ENCODE measurements at places on chromosomes 12 and 14.
A peak's percentile ranks its signal among the peaks of the same experiment; 100 is the strongest.

GRCh38 chr14:77375973-77376770 is 722 bp downstream of the TMED8 start:
- no peak for DNase-seq

DNA sequence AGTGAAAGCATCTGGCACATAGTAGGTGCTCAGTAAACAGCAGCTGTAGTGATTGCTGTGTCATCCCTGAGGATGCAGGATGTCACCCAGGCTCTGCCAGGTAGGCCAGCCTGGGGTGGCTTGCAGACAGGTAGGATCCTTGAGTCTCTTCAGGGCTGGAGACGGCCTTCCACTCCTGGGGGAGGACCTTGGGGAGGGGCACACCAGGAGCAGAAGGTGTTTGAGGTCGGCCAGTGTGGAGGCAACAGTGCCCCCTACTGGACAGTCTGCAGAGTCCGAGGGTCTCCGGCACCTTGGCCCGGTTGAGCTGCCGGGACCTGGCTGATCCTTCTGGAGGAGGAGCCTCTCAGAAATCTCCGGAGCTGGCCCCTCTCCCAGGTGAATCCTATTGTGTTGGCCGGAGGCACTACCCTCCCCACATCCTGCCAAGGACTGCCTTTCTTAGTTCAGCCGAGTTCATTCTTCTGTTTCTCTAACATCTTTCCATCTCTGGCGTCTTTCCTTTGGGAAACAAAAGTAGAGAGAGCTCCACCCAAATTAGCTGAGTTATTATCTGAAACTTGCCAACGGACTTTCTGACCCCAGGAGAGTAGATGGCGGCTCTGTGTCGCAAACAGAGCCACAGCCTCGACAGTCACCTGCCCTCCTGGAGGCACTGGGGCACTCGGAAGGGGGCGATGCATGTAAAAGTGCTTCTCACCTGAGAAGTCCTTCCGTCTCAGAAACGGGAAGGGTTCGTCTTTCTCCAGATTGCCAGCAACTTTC is 41.8 kb upstream of the CLMN start:
- no peak for DNase-seq

DNA sequence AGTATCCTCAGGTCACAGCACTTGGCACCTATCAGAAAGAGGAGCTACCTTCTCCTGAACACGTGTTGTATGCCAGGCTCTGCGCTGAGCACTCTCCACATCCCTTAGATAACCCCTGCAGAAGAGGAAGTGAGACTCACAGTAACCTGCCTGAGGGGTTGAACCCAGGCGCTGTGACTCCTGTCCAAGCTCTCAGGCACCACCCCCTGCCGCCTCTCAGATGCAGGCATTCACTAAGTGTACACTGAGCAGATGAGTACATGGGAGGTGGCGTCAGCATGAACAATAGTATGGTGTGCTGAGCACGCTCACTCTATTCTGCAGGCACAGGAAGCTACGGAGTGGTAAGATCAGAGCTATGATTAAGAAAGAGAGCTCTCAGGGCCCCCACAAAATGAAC is 21.0 kb upstream of the RIC8B start:
- peak; percentile 51 for DNase-seq

DNA sequence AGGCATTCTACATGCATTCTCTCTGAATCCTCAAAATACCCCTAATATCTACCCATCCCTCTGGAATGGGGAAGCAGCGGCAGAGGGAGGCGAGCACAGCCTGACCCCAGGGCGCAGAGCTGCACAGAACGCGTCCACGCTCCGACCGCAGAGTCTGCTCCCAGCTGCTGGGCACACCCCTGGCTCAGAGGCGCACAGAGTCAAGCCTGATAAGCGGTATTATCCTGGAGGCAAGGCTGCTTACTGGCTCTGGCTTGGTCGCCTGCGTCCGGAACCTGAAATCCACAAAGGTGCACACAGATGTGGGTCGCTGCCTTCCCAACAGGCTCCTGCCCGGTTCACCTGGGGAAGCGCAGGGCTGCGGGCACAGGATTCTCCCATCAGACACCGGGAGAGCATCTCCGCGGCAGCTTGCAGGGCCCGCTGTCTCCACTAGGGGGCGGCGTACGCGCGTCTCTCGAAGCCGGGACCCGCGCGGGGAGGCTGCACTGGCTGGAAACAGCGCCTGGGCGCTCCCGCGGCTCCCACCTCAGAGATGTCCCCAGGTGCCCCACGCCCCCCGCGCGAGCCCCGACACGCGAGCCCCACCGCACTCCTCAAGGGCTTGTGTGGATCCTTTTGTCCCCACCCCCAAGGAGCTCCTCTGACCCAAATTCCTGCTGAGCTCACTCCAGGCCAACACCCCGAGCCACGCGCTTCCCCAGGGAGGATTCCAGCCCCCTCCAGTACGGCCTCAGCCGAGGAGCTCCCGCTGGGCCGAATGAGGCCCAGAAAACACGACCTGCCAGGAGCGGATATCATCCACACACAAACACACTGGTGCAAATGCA is 120.1 kb upstream of the FZD10 start:
- DNase-seq: peak; percentile 2

DNA sequence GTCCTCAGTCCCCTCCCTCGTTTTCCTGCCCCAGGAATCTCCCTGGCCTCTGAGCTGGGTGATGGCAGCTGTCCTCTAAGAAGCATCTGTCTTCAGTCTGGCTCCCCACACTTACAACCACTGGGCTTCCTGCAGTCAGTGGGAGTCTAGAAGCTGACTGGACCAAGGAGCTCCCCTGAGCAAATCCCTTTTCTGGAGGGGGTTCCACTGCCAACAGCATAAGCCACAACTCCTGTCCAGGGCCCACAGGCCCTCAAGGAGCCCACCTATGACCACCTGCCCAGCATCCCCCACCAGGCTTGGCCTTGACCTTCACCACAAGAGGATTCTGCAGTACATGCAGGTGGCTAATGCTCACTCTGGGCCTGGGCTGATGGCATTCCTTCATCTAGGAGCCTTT is 4.1 kb downstream of the RDH16 start:
- no peak for DNase-seq

DNA sequence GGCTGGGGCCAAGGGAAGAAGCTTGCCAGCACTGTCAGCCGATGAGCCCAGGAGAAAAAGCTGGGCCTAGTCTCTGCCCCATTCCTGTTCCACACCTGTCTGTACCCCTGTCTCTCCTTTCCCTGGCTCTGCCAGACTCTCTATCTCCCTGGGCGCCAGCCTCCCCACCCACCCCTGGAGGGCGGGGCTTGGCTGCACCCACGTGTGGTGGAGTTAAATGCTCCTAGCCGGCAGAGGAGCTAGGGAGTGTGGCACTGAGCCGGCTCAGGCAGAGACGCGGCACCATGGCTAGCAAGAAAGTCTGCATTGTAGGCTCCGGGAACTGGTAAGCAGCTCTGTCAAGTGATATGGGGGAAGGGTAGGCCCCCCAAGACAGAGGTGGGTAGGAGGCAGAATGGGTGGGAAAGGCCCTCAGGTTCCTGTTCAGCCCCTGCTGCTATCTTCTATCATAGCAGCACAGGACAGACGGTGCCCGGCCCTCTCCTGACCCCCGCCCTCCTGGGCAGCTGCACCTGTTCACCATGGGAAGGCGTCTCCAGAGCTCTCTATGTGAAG is at the start of gene GPD1:
GPD1 (plus strand) TSS at position 242 of the 555 bp plus-strand sequence; CDS start at position 285, 43 bp downstream.
- DNase-seq: no peak

GRCh38 chr14:79631276-79631675 is 580.0 kb downstream of the DIO2 start:
- no peak for DNase-seq

DNA sequence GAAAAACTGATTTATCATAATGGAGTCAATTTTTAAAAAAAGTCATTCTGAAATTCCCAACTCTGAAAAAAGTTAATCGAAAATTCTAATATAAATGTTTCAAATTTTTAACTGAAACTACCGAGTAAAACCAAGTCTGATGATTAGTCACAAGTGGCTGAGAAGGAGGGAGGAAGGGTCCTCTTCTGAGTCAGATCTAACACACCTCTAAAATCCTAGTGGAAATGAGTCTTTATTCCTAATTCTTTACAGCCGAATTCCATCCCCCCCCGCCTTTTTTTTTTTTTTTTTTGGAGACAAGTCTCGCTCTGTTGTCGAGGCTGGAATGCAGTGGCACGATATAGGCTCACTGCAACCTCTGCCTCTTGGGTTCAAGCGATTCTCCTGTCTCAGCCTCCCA is 37.9 kb downstream of the RAD9B start:
- DNase-seq: no peak

DNA sequence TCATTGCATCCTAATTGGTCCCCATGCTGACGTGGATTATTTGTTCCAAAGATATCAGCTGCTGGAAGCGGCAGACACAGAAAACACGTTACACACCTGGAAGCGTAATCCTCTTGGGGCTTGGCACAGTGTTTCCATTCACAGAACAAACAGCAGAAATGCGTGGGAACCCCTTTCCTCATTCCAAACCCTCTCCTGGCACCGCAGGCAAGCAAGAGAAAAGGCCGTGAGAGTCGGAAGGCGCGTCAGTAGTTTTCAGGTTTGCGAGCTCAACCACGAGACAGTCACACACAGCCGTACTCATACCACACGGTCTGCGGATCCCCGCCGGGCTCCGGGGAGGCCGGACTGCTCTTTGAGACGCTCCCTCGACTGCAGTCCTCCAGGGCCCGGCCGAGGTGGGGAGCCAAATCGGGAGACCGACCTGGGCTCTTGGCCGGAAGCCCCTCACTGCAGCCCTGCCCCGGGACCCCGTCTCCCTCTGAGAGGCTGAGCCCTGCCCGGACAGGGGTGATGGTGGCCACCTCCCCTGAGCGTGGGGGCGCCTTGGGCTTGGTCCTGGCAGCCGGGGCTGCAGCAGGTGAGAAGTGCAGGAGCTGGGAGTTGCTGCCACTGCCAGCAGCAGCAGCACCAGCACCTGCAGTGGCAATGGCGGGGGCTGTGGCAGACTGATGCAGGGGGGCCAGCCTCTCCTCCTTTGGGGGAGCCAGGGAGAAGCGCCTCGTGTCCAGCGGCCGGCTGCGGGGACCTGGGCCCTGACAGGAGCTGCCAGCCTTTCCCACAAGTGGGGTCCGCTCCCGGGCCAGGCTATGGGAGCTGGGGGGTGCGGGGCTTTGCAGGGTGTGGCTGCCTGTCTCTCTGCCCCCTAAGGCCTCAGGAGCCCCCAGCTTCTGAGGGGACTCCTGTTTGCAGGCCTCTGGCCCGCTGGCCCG is 28.1 kb upstream of the GPR68 start:
- DNase-seq: no peak

DNA sequence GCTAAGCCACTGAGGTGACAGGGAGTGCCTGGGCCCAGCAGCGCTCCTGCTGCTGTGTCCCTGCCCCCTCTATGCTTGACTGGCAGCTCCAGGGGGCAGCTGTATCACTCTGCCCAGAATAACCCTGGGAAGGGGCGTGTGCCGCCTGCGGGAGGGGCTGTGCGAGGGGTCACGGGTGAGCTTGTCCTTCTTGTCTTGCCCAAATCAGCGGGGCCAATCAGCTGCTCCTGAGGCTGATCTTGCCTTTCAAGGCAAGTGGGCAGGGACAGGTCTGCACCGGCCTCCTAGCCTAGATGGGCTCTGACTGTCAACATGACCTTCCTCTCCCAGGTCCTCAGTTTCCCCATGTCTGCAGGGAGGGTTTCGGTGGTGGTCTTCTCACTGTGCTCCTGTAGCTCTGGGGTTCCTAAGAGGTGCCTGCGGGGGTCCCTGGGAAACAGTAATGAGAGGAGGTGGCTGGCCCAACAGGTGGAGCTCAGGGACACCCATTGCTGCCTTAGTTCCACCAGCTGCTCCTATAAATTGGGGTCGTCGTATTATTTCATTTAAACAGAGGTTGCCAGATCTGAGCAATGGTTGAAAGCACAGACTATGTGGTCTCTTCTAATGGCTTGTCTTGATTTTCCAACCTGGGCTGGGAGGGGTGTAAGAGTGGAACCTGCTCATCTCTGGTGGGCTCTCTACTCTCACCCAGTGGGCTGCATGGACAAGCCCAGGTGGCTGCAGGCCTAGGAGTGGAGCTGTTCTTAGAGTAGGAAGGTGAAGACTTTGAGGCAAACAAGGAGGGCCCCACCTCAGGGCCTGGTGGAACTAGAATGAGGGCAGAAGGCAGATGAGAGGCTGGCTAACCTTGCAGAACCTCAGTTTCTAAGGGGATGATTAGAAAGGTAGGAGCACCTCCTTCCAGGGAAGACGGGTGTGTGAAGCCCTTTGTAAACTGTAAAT is 11.7 kb downstream of the RTL1 start:
- no peak for DNase-seq

GRCh38 chr14:21229821-21230220 is 39.4 kb downstream of the HNRNPC start:
- DNase-seq: peak; percentile 63

GRCh38 chr12:125245581-125246557 is 180.6 kb downstream of the AACS start:
- DNase-seq: no peak
